ENCODE measurements at places on chromosomes 1 and 21.

DNA sequence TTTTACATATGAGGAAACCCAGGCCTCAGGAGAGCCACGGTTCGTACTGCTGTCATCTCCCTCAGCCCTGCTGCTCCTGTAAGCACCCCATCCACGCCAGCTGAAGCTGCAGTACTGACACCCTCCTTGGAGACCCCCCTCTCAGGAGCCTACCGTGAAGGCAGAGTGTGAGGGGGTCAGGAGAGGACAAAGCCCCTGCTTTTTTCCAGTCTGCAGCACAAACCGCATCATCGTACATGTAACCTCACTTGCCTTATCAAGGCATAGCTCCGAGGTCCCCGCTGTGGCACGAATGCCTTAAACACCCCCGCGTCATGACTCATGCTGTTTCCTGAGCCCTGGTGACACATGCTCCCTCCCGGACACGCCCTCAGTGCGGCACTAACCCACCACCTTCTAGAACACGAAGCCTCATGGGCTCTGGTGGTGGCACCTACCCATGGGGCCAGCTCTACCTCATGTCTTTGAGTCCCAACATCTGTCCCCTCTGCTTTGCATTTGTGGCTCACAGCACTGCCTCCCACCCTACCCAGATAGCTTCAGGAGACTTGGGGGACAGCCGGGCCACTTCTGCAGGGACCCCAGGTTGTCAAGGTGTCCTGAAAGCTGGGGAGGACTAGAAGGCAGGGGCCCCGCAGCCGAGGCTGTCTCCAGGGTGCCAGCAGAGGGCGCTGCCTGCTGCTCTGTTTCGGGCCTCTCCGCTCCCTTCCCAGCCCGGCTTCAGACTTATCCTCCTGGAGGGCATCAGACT lies 4.9 kb downstream of the SH3BGRL3 start:
- peak; percentile 90 for DNase-seq

DNA sequence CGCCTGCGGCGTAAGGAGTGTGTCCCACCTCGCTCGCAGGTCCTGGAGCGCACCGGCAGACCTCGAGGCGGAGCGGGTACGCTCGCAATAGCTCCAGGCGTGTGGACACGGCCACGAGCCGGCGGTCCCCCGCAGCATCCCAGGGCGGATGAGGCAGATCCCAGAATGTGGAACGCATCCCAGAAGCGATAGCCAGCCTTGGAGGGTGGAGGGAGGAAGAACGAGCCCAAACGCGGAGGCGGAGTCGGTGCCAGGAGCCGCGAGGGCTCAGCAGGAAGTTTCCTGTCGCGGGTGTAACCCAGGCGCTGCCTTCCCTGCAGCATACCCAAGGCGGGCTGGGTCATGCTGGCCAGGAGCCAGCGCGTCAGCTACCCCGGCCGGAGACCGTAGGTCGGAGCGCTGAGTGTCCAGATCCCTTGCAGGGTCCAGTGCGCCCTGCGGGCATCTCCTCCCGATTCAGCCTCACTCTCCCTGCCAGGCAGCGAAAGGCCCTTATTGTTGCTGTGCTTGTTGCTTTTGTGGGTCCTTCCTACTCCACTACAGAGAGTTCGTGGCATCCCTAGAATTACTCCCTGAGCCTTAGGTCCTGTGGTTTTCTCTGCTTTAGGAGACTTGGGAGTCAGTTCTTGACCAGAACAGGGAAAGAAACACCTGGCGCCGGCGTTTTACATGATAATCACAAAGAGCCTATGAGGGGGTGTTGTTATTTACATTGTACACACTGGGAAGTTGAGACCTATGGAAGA lies 27.7 kb downstream of the STYXL2 start:
- DNase-seq = peak; percentile 11

- DNase-seq = no peak
Measured at GRCh38 chr1:212920896-212921295, 29.4 kb upstream of the VASH2 start.

GRCh38 chr1:33074193-33074945 lies 6.6 kb upstream of the AZIN2 start:
- no peak for DNase-seq

- no peak for DNase-seq
Measured at GRCh38 chr1:5370311-5370710, 621.9 kb downstream of the NPHP4 start.

DNA sequence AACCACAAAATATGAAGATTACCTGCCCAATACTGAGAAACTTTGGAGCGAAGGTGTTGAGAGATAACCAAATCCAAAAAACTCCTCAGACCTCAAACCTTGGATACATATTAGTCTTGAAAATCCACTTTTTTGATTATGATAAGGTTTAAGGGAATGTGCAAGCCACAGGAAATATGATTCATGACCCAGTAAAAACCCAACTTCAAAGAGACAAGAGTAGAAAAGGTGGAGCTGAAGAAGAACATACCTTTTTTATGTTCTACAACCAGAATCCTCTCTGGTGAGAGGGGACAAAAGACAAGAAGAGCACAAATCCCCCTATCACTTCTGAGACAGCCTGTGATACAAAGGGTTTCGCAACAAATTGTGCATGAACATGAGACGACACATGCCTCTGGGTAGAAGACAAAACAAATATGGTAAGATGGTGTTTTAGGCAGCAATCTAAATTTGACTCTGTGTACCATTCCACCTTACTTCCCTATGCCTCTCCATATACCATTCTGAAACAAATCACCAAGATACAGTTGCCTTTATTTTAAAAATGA lies 37.3 kb downstream of the COL24A1 start:
- no peak for DNase-seq

GRCh38 chr1:30774550-30775432 lies 17.2 kb upstream of the LAPTM5 start:
- DNase-seq = no peak

GRCh38 chr1:76352741-76353435 lies 278.3 kb downstream of the ST6GALNAC3 start:
- DNase-seq = no peak

- DNase-seq = no peak
Measured at GRCh38 chr1:21930080-21930571, 7.0 kb downstream of the HSPG2 start.

DNA sequence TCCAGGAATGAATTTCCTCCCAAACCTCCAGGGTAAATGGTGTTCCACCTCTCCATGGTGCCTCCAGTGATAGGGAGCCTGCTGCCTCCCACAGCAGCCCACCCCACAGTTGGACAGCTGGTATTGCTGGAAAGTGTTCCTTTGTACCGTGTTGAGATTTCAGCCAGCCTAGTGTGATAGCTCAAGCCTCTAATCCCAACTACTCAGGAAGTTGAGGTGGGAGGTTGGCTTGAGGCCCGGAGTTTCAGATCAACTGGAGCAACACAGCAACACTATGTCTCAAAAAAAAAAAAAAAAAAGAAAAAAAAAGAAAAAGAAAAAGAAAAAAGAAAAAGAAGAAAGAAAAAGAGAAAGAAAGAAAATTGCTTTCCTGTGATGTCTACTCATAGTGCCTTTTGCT lies 96.1 kb downstream of the CHD1L start:
- DNase-seq = no peak

- DNase-seq = no peak
Measured at GRCh38 chr1:29414086-29414485, 177.8 kb downstream of the PTPRU start.

GRCh38 chr1:217484871-217485270 lies 146.0 kb downstream of the GPATCH2 start:
- DNase-seq = no peak
